ENCODE measurements at places on chromosomes 16 and 17.

DNA sequence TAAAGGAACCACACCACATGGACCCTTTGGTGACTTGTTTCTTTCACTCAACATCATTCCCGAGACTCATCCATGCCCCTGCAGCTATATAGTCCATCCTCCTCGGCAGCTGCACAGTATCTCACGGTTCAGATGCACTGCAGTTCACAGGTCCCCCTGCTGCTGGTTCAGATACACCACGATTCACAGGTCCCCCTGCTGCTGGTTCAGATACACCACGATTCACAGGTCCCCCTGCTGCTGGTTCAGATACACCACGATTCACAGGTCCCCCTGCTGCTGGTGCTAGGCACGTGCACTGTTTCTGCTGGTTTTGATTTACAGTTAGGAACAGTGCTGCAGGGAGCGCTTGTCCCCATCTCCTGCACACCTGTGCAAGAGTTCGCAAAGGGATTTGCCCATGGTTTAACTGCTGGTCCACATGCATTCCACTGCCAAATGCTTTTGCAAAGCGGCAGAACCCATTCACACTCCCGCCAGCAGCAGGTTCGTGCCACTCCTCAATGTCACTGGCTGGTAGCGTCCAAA, 3.8 kb downstream of the HSDL1 start:
- no peak for DNase-seq

- DNase-seq = no peak
Measured at GRCh38 chr16:47475786-47476185, 14.7 kb downstream of the PHKB start.

GRCh38 chr17:33924104-33924503, 331.0 kb upstream of the CCL2 start:
- no peak for DNase-seq

DNA sequence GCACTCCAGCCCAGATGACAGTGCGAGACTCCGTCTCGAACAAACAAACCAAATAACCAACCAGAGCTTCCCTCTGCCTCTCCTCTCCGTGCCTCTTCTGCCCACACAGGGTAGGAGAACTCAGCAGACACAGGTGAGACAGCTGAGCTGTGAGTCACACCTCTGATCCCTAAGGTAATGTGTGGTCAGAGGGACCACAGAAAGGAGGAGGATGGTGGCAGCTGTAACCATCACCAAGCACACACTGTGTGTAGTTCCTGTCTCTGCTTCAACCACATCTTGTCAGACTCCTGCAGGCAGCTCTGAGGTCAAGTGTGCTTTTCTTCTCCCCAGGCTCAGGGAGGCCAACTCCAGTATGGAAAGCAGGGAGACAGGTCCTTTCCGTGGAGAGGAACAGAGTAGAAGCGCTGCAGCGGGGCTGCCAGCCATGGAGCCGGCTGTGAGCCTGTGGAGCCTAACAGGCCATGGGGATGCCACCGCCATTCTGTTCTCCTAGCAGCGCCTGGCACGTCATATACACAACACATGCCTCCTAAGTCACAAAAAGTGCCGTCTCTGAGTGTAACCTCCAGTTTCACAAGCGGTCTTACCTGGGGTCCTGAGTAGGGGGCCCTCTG, 7.1 kb downstream of the NUDT16L1 start:
- DNase-seq = no peak

DNA sequence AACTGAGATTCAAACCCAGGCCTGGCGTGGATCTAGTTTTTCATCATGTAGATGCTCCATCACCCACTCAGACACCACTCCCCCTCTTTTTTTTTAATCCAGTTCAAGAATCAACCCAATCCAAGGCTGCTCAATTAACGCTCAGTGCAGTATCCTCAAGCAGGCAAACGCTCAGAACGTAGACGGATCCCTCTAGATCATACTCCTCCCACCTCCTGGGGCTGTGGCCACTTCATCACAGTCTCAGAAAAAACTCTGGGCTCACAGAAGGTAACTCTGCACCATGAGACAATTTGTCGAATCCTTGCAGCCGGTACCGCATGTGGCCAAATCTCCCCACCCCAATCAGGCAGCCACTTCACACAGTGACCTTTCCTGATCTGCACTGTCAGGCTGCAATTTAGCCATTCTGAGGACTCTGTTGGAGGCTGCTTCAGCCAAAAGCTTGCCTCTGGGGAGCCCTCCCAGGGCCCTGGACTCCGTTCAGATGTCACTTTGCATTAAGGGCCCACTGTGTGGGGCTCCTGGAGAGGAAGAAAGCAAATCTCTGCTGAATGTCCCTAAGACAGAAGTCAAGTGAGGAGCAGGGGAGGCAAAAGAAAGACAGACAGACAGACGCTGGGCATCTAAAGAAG, 183.5 kb downstream of the XYLT1 start:
- no peak for DNase-seq

- DNase-seq = no peak
Measured at GRCh38 chr17:70332356-70333210, 163.3 kb downstream of the KCNJ2 start.

DNA sequence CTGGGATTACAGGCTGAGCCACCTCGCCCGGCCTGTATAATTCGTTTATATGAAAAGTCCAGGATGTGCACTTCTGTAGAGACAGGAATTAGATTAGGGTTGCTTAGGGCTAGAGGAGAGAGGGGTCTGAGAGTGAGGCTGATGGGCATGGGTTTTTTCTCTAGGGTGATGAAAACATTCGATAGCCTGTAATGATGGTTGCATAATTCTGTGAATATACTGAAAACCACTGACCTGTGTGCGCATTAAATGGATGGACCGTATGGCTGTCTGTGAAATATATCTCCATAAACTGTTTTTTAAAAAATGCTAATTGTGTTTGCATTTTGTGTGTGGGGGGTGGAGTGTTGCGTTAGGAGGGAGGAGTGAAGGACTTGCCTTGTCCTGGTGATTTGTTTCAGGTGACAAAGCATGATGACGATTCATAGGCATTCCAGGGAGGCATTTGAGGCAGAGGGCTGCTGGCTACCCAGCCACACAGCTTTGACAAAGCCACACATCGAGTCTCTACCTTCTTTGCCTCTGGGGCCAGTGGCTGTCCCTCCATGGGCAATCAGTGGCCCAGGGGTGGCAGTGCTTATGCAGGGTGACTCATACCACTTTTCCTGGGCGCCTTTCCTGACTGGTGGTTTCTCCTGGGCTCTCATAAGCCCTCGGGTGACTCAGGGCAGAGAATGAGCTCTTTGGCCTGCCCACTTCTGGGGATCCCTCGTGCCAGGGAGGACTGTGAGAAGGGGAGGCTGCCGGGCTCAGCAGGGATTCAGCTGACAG, 148.5 kb upstream of the WSCD1 start:
- DNase-seq = no peak

- DNase-seq = peak; percentile 30
Measured at GRCh38 chr17:37743612-37743874, 1.3 kb downstream of the HNF1B start.

DNA sequence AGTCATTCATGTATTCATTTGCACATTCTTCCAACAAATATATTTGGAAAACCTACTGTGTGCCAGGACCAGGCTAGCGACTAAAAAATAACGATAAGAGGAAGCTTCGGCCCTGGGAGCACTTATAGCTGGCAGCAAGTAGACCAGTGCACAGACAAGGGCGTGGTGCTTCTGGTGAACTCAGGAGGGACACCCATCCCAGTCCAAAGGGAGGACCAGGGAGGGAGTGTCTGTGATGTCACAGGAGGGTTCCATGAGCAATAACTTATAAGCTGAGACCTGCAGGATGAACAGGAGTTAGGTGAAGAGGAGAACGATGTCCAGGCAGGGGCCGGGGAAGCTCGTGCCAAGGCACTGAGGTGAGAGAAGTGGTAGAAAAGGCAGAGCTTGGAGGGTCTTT, 17.4 kb upstream of the PHOSPHO1 start:
- no peak for DNase-seq

DNA sequence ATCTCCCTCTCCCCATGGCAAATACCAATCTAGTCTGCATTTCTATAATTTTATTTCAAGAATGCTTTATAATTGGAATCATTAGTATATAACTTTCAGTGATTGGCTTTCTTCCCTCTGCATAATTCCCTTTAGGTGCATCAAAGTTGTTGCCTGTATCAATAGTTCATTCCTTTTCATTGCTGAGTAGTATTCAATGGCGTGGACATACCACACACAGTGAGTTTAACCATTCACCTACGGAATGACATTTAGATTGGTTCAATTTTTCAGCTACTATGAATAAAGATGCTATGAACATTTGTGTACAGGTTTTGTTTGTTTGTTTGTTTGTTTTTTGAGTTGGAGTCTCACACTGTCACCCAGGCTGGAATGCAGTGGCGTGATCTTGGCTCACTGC, 9.7 kb downstream of the OTOA start:
- no peak for DNase-seq

GRCh38 chr16:27259710-27260109, 8.9 kb downstream of the NSMCE1 start:
- no peak for DNase-seq

DNA sequence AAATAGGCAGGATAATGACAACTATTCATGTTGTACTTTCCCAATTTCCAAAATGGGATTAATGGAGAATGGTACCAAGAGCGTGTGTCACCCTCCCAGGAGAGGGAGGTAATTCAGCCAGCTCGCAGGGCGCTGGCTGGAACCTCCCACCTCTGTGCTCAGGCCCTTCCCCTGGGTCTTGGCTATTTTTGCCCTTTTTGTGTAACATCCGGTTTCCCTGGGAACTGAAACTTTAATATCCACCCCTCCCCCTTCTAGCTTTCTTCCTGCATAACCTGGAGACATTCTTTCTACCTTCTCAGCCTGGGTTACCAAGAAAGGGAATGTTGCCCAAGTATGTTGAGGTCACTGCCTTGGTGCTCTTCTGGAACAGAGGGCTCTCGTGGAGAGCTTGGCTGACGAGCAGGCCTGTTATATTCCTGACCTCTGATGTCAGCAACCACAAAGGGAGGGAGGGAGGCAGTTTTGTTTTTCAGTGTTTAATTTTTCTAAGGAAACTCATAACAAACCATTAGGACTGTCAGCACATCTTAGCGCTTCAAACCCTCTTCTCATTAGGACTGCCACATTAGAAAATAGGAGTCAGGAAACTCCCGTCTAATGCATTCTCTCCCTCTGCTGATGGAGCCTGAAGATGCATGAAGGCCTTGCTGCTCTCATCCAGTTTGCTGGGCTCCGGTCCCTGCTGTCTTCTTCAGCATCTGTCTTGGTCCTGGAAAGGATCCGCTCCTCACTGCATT, 25.6 kb downstream of the ITGB3 start:
- DNase-seq = no peak

GRCh38 chr16:48366165-48367093, 18.8 kb downstream of the SIAH1 start:
- peak; percentile 21 for DNase-seq

DNA sequence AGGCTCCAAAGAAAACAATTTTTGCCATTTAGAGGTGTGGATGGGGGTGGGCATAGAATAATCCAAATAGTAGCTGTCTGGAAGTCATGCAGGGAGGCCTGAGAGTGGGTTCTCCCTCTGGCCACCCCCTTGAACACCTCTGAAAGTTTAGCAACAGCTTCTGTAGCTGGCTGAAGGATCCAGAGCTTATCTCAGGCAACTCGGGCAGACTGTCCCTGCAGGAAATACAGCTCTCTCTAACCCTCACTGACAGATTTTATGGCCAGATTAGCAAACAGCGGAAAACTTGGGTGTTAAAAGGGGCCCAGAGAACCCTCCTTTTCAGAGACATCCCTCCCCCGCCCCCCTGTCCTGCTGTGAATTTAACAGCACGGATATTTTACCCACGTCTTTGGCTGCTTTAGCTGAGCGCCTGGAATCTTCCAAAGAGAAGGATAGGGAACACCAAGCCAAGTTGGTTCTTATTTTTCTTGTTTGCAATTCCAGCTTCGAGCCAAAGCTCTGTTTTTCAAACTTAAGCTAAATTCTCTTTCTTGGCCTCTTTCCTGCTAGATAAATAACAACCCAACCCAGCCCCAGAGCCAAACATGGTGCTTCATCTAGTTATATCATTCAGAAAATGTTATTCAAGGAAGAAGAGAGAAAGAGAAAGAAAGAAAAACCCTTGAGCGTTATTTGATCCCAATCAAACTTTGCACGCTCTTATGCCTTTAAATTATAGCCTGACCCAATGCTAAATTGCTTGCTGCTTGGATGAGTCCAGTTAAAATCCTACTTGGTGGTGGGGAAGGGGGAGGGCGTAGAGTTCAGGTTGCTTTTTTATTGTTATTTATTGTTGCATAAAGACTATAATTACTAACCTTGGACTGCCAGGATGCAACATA, 2.3 kb upstream of the HOXB2 start:
- no peak for DNase-seq
